Coronary artery (tissue), 2 donors: ENCODE measurements at places on chromosomes 5 and 9.

- DNase-seq = peak; percentile 95
Measured at GRCh38 chr5:82396871-82397514, 118.8 kb upstream of the RPS23 start.

GRCh38 chr9:137237759-137238726, 3.0 kb upstream of the TUBB4B start:
- no peak for DNase-seq

DNA sequence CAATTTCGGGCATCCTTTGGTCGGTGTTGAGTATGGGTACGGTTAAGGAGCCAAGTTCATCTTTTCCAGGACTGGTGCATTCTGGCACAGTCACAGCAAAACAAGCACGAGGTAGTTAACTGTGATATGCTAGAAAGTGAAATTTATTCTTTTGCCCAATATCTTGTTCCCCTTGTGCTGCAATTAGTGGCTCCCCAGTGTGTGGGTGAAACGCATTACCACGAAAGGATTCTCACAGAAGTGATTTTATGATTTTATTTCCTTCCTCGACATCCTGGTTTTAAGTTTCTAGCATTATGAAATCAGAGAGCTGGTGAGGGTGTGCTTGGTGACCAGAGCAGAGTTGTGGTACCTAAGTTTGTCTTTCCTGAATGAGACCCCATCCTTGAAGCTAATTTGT, 1.5 kb downstream of the FRMPD1 start:
- no peak for DNase-seq

GRCh38 chr9:113417370-113417769, 6.8 kb downstream of the C9orf43 start:
- DNase-seq = no peak

GRCh38 chr5:116650964-116651363, 76.3 kb upstream of the SEMA6A start:
- DNase-seq = no peak
